Keratinocyte (primary cell): ENCODE measurements at places on chromosomes 5 and 9. TPM values are rescaled to one million over a fixed set of nuclear protein-coding genes. Genes with fewer than 3 reads are reported as not detected.

BTNL9 gene
- 0.07 to 0.14 TPM in 2 of 3 replicates, not detected in the other for polyA plus RNA-seq

GRCh38 chr5:119153629-119154028, 82.7 kb downstream of the DMXL1 start:
- H3K27me3 ChIP-seq = no peaks in the 10 kb centered on the region
- no peak overlapping the region for H3K27ac ChIP-seq
- H3K36me3 ChIP-seq = no peaks in the 10 kb centered on the region

GRCh38 chr5:57450991-57451876, 31.4 kb downstream of the ACTBL2 start:
- no peak for DNase-seq
- no peak overlapping the region for H3K27ac ChIP-seq
- H3K4me3 ChIP-seq = no peak overlapping the region
- H3K36me3 ChIP-seq = no peaks in the 10 kb centered on the region
- no peaks in the 10 kb centered on the region for H3K27me3 ChIP-seq
- peaks cover 7% of the 10 kb centered on the region for H3K4me1 ChIP-seq

- H3K4me1 ChIP-seq = no peaks in the 10 kb centered on the region
- no peak for DNase-seq
- H3K4me3 ChIP-seq = no peak overlapping the region
Measured at GRCh38 chr5:85077581-85077980, 692.9 kb upstream of the EDIL3 start.

- H3K4me3 ChIP-seq = no peak overlapping the region
- no peaks in the 10 kb centered on the region for H3K36me3 ChIP-seq
- no peak overlapping the region for H3K27ac ChIP-seq
- DNase-seq = no peak
- H3K27me3 ChIP-seq = no peaks in the 10 kb centered on the region
Measured at GRCh38 chr5:144448457-144448856, 277.8 kb downstream of the KCTD16 start.
